ENCODE measurements at places on chromosomes 12 and 14.

- no peak for DNase-seq
Measured at GRCh38 chr12:57851552-57851951, 5.0 kb upstream of the CTDSP2 start.

- no peak for DNase-seq
Measured at GRCh38 chr12:14442221-14442881, 76.9 kb downstream of the ATF7IP start.

DNA sequence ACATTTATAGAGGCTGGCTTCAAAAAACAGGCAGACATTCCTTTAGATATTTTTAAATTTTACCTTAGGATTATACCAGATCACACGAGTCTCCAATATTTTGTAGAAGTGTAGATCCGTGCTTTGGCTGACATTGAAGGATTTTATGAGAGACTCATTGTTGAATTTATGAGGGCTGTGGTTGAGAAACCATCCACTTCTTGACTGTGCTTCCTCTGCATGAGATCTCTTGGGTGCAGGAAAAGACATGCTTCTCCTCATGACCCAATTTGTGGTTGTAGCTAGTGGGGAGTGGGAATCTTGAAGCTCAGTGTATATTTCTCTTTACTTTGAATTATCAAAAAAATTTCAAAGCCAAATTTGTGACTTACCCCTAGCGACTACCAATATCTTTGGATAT is 36.7 kb upstream of the NKX2-8 start:
- DNase-seq, result no peak

GRCh38 chr12:44159216-44159615 is 323.3 kb downstream of the TMEM117 start:
- peak; percentile 66 for DNase-seq

DNA sequence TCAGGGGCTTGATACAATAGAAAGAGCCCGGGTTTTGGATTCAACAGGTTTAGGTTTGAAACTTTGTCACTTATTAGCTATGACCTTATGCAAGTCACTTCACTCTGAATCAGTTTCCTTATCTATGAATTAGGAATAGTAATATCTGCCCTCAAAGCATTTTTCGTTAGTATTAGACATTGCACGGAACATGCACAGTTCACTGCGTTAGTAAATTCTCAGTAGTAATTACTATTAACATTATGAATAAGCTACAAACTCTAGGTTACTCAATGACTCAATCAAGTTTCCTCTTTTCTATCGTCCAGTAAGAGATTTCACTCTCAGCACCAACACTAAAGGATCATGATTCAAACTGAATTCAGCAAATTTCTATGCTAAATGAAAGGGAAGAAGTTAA is 150.3 kb downstream of the CEP83 start:
- no peak for DNase-seq

DNA sequence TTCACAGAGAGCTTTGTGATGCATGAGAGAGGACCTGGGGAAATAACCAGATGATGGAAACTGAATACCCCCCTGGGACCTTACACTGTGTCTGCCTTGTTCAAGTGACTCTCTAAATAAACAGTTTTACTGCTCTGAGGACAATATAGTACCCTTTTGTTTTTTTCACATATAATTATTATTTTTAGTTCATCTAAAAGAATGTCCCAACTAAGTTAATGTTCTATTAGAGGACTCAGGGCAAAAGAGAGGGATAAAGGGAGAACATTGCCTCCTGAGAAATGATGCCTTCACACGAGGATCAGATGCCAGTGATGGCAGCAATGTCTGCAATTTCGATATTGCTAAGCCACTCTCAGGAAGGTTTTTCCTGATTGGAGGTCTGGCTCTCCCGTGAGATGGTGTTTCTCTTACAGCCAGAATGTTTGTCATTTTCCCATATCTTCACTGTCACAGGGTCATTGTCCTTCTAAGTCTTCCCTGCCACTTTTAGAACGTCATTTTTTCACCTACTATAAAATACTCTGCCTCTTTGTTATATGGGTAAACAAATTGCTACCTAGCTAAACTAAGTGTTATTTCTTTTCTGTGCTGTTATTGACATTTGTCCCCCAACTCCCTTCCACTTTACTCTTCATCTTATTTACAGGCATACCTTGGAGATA is 201.6 kb downstream of the RAD51B start:
- DNase-seq, result no peak

GRCh38 chr14:68873376-68873775 is 80.5 kb upstream of the ZFP36L1 start:
- DNase-seq, result no peak

- DNase-seq, result no peak
Measured at GRCh38 chr14:88085736-88086135, 80.8 kb downstream of the GPR65 start.

GRCh38 chr12:113057565-113058485 is 1.3 kb downstream of the DTX1 start:
- no peak for DNase-seq

GRCh38 chr12:6370576-6370935 is 4.8 kb downstream of the SCNN1A start:
- no peak for DNase-seq

- DNase-seq, result no peak
Measured at GRCh38 chr12:15541996-15542631, 219.8 kb downstream of the PTPRO start.

Measured in retinal pigment epithelial cell (primary cell).